ENCODE measurements at places on chromosomes 3 and 15.

DNA sequence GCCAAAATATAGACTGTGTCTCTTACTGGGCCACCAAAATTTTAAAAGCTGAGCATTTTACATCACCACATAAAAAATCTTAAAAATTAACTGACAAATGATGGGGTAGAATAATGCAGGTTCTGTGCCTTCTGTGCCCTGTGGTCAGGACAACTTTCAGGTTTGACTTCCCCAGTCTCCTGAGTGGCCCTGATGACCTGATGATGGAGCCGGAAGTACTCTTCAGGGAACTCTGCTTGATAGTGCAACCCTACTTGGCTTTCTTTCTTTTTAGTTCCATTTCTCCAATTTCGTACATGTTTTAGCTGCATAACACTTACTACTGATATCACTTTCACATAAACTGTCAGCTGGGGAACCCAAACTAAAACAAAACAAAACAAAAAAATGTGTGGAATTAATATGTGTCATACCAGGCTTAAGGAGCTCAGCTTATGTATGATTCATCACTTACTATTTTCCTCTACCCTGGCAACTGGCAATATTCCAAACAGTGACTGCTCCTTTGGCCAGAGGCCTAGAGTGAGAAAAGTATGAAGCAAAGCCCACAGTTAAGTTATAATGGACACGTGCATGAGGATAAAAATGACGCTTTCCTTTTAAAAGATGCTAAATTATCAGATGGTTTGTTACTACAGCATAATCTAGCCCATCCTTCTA, 194.3 kb downstream of the BCHE start:
- peak; percentile 98 for DNase-seq

DNA sequence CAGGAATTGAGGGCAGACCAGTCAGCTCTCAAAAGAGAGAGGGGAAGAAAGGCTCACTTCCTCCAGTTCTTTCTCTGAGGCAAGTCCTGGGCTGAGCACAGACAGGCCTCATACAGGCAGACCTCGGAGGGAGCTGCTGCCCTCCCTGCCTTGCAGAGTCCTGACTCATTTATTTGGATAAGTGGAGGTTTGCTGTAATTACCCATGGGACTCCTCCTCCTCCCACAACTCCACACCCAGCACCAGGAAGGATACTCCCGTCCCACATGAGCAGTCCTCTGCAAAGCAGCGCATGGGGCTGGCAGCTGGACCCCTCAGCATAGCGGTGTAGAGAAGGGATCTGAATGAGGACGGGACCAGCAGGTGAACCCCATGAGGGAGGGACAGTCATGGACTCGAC, 13.4 kb upstream of the SCN10A start:
- peak; percentile 63 for DNase-seq

DNA sequence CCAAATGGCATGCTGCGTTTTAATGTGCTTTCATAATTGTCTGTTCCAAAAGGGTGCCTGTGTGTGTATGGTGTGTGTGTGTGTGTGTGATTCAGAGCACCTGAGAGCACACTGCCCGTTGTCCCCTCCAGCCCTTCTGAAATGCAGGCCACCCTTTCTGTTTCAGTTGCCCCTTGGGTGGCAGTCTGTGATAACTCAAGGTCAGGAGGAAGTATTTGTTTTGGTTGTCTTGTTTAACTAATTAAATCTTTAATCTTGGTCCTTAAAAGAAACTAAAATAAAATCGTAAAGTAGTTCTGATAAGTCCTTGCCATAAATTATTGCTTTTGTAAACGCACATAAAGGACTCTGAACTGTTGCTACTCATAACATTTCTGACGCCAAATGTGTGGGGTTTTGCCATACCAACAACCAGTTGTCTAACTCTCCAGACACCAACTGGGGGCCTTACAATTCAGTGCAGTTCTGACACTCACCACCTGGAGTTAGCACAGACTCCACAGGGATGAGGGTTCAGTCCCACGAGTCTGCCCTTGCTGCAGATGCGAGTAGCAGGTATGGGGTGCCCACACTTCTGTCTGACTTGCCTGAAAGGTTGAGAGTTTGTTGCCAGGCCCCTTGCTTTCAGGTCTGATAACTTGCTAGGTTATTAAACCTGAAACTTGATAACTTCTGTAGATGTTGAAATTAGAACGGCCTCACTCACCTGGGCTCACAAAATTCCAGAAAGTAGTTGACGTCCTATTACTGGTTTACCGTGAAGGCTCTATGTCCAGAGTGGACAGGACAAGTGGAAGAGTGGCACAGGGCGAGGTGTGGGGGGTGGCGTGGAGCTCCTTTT, 157.3 kb downstream of the IGF1R start:
- no peak for DNase-seq

DNA sequence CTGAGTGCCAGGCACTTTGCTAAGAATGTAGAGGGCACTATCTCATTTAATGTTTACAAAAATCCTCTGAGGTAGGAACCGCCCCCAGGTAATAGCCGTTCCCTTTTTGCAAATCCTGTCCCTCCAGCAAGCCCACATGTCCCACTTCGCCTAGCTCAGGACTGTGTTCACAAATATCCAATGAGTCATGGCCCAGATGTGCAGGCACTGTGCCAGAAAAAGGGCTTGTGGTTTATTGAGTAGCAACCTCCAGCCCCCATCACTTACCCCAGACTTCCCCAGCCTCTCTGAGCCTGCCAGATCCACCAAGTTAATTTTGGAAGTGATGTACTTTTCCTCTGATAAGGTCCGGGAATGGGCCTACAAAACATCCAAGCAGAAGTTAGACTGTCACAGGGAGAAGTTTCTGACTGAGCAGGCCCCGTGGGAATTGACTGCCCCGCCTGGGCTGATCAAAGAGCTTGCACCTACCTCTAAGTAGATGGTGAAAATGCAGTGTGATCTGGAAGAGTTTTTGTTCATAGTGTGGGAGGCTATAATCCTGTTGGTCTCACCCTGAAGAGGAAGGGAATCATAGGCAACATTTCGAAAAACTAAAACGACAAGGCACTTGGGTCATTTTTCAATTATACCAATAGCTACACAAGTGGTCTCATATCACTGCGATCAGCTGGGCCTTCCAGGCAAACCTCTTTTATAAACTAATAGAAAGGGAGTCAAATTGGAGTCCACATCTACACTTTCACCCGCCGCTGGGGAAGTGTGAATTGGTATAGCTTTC, 15.7 kb downstream of the KIF9 start:
- peak; percentile 86 for DNase-seq

DNA sequence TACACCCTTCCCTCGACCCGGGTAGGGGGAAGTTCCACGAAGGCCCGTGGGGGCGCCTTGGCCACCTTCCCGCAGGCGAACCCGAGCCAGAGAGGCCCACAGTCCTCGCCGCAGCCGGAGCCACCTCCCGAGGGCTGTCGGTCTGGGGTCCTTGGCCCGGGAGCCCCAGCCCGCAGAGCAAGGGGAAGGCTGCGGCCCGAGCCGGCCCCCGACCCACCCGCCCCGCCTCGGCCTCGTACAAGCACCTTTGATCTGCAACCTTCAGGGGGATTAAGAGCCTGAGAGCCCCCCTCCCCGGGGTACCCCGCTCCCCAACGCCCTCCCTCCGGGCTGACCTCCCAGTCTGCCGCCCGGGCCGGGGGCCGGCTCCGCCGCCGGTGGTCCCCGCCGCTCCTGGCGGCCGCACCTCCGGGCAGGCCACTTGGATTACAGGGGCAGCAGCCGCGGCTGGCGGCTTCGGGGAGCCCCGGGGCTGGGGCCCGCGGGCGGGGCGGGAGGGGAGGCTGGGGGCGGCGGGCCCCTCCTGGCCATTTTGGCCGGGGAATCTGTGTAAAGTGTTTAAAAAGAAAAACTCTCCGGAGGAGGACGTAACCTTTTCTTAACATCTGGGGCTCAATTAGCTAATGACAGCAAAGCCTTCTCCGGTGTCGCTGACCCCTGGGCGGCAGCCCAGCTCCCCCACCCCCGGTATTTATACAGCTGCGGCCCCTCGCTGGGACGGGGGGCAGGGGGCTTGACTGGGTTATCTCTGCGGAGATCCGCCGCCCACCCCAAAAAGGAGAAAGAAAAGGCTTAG, 40.2 kb downstream of the EPHB3 start:
- DNase-seq: no peak

DNA sequence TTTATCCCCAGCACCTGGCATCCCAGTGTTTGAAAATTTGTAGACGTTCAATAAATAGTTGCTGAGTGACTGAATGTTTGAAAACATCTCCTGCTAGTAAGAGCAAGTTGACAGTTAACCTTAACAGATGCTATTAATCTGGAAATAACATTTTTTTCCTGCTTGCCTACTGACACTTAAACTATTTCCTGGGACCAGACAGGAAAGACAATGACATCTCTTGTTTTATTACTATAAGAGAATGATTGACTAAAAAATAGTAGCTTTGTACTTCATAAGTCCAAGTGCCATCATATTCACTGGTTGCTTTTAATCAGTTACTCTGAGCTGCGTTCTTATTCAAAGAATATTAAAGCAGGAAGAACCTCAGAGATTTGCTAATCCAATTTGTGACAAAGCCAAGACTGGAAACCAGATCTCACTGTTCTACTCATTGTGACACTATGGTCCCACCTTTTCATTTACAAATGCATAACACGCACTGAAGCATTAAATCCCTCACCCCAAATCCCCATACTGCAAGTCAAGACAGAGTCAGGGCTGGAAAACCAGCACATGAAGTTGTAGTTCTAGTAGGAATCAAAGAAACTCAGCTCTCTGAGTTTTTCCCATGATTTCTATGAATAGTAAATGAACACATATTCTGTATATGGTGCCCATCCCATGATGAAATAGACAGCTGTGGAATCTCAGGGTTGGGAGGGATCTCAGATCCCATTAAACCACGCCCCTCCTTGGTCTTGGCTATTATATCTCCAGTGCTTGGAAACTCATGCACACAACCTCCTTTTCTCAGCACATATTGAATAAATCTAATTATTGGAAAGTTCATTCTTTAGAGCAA, 212.7 kb upstream of the P2RY1 start:
- DNase-seq: no peak

- no peak for DNase-seq
Observed at GRCh38 chr3:172840463-172840862, 89.9 kb downstream of the ECT2 start.

- no peak for DNase-seq
Observed at GRCh38 chr3:32815841-32816438, 1.9 kb upstream of the TRIM71 start.

DNA sequence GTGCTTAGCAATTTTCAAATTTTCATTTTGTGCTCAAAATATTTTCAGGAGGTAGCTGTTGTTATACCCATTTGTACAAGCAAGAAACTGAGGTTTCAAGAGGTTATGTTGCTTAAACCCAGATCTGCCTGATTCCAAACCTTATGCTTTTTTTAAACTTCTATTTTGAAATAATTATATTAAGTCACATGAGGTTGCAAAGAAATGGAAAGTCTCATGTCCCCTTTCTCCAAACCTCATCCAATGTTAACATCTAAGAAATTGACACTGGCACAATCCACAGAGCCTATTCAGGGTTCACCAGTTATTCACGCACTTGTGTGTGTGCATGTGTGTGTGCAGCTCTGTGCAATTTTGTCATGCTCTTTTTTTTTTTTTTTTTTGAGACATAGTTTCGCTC, 35.1 kb downstream of the B3GNT5 start:
- no peak for DNase-seq

GRCh38 chr3:100128565-100128964, 14.3 kb upstream of the FILIP1L start:
- no peak for DNase-seq

- DNase-seq: no peak
Observed at GRCh38 chr3:140708815-140709214, 31.0 kb downstream of the TRIM42 start.

GRCh38 chr3:45890405-45890804, 4.1 kb downstream of the CCR9 start:
- peak; percentile 4 for DNase-seq

DNA sequence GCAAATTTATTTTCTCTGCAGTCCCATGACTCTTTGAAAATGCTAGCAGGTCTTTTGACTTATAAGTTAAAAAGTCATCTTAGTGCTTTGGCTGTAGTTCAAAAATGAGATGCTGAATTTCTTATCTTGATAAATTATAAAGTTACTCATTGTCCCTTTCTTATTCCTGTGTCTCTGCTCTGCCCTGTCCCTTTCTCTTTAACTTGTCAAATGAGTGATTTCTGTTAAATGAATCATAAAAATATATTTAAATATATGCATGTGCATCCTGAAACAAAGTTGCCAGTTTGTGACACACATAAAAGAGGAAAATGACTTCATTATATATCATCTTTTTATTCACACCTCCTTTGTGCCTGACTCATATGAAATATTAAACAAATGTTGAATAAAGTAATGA, 1097.3 kb upstream of the EPHA6 start:
- DNase-seq: no peak

DNA sequence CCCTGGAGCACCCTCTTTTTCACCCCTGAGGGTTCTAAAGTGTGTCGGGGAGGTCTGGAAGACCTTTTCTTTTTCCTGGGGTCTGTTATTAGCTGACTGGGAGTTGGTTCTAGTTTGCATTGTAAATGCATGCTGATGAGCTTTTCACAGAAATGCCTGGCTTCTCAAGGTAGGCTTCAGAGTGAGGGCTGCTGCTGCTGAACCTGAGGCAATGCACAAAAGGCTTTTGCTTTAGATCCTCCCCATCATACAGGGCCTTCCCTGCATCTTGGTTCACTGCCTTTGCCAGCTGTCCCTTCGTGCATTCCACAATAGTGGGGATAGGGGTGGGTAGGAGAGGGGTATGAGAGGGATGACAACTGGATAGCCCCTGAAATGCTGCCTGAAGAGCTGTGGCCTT, 46.6 kb downstream of the FAH start:
- DNase-seq: no peak

DNA sequence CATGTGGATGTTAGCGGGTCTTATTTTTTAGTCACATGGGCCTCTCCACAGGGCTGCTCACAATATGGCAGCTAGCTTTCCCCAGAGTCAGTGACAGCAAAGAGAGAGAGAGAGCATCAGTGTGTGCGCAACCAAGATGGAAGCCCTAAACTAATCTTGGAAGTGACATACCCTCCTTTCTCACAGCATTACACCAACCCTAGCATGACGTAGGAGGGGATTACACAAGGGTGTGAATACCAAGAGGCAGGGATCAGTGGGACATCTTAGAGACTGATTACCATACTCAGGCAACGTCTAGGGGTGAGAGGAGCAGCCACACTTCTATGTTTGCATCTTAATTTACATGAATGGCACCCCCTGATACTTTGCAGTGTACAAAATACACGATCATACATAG, 3.5 kb upstream of the UBE2E2 start:
- no peak for DNase-seq

DNA sequence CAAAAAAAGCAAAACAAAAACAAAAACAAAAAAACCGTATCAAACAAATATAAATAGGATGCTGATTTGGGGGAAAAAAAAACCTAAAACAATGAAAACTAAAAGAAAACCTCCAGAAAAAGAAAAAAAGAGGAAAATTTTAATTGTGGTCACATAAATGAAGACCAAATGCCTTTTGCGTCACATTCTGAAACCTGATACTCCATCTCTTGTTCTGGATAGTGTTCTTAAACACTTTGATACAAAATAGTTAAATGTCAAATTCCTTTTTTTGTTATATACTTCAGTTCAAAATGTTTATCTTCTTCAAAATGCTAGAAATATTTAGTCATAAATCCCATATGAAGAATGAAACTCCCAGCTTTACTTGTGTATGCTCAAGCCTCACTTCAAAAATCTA, 31.0 kb downstream of the COPS2 start:
- DNase-seq: no peak

GRCh38 chr15:70426096-70426821, 328.5 kb upstream of the TLE3 start:
- peak; percentile 28 for DNase-seq
